ENCODE measurements at places on chromosomes 3 and 15.
A peak's percentile ranks its signal among the peaks of the same experiment; 100 is the strongest.

GRCh38 chr15:47607695-47608094 lies 109.6 kb upstream of the SEMA6D start:
- no peak for DNase-seq

DNA sequence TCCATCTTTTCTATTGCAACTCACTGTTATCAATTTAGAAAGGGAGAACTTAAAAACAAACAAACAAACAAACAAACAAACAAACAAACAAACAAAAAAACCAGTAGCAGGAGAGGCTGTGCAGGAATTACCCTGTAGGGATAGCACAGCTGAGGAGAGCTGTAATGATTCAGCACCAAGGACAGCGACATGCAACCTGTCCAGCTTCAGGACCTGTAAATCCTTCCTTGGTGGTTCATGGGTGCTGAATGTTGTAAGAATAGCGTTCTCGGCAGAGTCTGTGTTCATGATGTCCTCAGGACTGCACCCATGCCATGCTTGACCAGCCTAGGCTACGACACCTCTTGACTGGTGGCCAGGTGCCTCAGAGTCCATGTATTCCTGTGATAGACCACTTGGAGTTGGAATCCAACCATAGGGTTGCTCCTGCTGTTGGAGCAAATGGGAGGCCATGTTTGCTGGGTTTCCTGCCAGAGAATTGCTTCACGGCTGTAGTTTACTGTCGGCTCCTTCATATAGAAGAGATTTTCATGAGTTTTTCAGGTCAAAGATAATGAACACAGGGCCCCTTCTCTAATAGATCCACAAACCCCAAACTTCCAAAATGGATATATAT lies 65.9 kb downstream of the CACNA2D3 start:
- no peak for DNase-seq

GRCh38 chr3:194689493-194689944 lies 3.8 kb downstream of the FAM43A start:
- no peak for DNase-seq

DNA sequence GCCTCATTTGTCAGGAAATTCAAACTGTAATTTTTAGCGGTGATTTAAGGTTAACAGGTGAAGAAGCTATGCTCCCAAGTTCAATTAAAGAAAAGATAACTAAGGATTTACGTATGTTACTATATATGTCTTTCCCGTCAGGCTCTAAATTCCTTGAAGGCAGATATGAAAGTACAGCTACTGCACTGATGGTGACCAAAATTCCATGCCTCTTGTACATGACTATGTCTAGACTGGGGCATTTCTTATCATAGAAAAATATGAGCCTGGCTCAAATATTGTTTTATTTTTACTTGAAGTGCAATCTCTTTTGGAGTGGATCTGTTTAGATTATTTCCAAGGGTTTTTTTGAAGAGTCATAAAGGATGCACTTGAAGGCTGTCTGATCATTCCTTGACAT lies 647.1 kb upstream of the KCNMB2 start:
- DNase-seq = no peak

GRCh38 chr15:90178468-90179435 lies 22.4 kb upstream of the SEMA4B start:
- DNase-seq = no peak

DNA sequence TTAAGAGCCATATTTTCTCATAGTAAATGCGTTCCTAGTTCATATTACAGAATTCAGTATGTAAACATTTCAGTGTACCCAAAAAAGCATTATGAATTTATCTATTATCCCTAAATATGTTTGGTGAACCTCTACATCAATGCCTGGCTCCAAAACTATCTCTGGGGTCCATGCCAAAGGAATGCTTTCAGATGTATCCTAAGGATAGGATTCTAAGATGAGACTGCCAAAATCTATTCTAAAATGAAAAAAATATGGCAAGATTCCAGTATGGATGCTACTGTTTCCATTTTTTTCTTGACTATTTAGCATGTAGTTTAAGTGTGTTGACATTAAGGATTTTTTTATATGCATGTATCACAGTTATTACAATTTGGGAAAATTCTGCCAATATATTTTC lies 18.8 kb downstream of the EIF5A2 start:
- no peak for DNase-seq

DNA sequence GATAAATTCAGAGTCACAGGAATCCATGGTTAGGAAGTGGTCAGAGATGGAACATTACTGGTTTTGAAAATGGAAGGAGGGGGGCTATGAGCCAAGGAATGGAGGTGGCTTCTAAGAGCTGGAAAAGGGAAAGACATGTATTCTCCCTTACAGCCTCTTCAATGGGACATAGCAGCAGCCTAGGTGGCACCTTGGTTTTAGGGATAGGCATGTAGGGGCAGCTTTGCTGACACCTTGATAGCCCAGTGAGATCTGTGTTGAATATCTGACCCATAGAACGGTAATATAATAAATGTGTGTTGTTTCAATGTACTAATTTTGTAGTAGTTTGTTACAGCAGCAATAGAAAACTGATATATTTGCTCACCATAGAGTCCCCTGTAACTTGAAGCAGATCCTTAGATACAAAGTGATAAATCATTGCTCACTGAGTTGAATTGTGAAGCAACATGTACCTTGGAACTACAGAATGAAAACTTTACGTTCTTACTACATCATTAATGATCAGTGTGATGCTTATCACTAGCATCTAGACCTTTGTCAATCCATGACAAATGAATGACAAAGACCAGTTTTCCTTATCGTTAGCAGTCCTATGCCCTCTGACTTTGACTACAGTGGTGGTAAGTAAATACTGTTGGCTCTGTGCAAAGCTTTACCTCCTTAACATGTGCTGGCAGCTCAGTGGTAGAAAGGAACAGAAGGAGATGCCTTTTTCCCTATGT lies 53.8 kb downstream of the TMEM45A start:
- no peak for DNase-seq

GRCh38 chr3:40971191-40972168 lies 227.8 kb upstream of the CTNNB1 start:
- DNase-seq = peak; percentile 61

GRCh38 chr3:43185274-43185982 lies 79.5 kb upstream of the POMGNT2 start:
- no peak for DNase-seq

DNA sequence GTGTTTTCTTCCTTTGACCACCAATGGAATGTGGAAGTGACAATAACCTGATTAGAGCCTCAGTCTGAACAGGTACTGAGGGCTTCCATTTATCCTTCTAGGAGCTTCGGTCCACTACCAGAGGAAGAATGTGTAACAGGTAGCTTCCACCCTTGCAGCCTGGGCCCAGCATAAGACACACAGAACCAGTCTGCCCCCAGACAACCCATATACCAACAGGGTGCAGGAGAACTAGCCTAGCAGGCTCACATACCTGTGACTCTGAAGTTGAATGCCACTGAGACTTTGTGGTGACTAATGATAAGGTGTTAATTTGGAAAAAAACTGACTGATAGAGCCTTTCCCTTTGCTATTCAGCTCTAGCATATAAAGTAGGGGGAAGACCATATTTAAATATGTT lies 166.2 kb downstream of the NEK10 start:
- no peak for DNase-seq

- no peak for DNase-seq
These were observed 2.1 kb downstream of the TNK2 start for GRCh38 chr3:195905970-195906864.

DNA sequence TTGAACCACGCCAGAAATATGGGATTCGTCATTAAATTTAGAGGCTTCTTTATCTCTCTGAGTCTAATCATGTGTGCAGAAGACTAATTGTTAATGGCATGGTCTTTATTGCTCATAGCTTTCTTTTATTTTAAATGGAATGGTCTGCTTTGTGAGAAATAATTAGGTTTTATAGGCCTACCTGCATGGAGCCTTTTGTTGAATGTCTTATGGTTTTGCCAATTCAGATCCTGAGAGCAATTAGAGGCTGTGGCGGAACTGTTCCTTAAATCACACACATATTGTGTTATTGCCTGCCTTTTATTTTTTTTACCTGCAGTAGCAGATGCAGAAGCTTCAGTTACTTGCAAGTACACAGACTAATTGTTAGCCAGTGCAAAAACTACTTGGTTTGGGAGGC lies 306.2 kb downstream of the NLGN1 start:
- DNase-seq = no peak

GRCh38 chr3:60759439-60759838 lies 491.8 kb downstream of the FHIT start:
- DNase-seq = no peak

DNA sequence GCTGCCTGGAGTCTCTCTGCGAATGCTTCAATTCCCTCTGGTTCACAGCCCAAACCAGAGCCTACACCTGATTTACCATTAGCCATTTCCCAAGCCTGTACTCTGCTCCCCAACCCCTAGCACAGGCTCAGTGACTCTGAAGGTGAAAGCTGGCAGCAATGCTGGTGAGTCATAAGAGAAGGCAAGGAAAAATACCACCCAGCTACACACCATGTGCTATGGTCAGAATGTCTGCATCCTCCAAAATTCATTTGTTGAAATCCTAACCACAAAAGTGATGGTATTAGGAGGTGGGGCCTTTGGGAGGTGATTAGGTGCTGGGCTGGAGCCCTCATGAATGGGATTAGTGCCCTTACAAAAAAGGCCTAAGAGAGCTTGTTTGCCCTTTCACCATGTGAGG lies 117.1 kb upstream of the TJP1 start:
- DNase-seq = no peak

DNA sequence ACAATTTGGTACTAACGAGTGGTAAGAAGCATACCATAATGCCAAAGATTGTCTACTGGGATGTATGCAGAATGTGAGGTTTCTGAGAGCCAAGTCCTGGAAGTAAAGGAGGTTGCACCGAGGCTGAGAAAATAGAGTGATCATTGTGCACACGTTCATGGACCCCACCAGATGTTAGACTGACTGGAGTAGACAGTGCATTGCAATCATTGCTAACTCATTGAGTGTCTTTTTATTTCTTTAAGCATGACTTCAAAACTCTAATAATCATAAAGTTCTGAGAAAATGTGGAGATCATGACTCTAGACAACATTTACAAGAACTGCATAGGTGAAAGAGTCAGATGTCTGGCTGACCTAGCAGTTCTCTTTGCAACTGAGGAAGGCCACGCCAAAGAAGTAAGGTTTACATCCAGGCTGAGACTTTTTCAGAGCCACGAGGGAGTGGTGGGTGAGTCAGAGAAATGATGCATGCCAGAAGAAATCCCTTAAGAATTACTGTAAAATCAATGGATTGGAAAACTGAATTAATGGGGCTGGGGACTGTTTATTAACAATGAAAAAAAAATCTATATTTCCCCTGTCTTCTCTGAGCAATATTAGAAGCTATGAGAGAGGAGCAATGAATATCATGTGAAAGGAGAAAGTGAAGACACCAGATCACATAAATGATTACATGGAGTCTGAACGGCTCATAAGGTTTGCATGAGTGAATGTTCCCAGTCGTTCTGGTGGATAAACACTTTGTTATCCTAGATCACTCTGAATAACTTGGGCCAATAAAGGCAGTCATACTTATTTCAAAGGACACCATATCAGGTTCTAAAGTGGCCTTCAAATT lies 76.0 kb upstream of the SLC25A26 start:
- DNase-seq = no peak

DNA sequence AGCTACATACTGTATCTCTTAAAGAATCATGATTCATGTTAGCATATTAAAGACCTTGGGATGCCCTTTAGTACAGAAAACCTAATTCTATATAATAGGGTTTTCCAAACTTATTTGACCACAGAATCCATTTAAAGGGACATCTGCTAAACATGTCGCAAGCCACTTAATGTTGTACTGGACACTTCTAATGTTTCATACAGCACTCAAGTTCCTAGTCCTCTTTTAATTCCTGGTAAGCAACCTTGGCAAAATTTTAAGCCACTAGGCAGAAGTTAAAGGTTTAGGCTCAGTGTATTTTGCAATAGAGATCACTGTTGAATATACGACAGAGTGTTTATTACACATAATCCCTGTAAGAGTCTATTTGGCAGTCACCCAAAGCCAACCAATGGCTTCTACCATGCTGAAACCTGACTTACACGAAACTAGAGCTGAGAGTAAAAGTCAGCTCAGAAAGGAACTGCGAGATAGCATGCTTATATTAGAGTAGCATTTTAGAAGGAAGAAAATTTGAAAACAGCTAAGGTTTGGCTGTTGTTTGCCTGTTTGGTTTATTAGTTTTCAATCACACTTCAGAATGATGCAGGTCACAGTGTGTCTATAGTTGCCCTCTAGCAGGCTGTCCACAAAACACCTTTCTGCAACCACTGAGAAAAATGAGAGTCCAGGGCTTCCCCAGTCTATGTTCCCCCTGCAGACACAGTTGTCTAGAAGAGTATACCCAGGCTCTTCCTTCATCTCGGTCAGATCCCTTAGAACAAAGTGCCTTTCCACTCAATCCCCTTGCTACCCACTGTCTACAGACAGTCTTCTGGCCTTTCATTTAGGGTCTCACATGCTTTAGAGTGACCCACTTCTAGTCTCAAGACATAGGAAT lies 104.4 kb downstream of the FMN1 start:
- DNase-seq = peak; percentile 35

DNA sequence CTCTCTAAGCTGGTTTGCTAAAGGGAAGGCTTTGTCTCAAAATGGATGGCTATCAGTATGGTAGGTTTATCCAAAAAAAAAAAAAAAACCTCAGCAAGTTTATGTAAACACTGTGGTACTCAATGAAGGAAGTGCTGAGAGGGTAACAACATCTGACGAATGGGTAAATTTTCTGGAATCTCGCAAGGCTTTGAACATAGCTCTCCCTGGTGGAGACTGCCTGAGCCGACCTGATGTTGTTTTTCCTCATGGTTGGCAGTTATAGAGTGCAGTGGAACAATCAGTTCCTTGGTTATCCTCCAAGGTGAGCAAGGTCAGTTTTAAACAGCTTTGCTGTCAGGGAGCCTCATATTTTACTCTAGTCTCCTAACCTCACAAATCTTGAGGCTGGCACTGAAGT lies 94.6 kb downstream of the ZPLD1 start:
- DNase-seq = no peak

DNA sequence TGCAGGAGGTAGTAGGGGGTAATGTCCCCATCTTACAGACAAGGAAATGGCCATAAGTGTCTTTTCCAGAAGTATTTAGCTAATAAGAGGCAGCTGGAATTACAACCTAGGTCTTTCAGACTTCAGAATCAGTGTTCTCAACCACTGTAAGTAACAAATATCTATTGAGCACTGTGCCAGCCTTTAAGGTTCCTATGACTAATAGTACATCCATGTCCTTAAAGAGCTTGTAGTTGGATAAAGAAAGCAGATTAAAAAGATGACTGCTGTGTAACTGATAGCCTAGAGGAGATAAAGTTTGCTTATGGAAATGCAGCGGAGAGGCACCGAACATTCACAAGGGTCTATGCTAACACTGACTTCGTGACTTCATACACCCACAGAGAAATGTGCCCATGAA lies 136.0 kb downstream of the KCNMB2 start:
- no peak for DNase-seq

GRCh38 chr3:194273743-194274310 lies 77.3 kb downstream of the CPN2 start:
- DNase-seq = no peak

- DNase-seq = no peak
These were observed 255.8 kb downstream of the MFSD1 start for GRCh38 chr3:159057621-159058020.

GRCh38 chr15:31217566-31218270 lies 108.9 kb upstream of the KLF13 start:
- no peak for DNase-seq

All from GM04503 (cell line).